ENCODE measurements at places on chromosomes 16 and 17.

DNA sequence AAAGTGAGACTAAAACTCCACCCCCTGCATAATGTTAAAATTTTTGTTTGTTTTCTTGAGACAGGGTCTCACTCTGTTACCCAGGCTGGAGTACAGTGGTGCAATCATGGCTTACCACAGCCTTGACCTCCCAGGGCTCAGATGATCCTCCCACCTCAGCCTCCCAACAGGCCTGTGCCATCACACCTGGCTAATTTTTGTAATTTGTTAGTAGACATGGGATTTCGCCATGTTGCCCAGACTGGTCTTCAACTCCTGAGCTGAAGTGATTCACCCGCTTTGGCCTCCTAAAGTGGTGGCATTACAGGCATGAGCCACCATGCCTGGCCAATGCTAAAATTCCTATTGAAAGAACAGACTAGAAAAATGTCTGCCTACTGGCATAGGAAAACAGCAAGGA is 103.8 kb downstream of the TRIM37 start:
- DNase-seq = no peak

- DNase-seq = no peak
Measured at GRCh38 chr16:30033270-30033669, 2.2 kb upstream of the TLCD3B start.

- DNase-seq = peak; percentile 55
Measured at GRCh38 chr17:44209786-44210341, 9.6 kb downstream of the UBTF start.

GRCh38 chr16:660459-661183 is 7.3 kb upstream of the RHOT2 start:
- peak; percentile 70 for DNase-seq

DNA sequence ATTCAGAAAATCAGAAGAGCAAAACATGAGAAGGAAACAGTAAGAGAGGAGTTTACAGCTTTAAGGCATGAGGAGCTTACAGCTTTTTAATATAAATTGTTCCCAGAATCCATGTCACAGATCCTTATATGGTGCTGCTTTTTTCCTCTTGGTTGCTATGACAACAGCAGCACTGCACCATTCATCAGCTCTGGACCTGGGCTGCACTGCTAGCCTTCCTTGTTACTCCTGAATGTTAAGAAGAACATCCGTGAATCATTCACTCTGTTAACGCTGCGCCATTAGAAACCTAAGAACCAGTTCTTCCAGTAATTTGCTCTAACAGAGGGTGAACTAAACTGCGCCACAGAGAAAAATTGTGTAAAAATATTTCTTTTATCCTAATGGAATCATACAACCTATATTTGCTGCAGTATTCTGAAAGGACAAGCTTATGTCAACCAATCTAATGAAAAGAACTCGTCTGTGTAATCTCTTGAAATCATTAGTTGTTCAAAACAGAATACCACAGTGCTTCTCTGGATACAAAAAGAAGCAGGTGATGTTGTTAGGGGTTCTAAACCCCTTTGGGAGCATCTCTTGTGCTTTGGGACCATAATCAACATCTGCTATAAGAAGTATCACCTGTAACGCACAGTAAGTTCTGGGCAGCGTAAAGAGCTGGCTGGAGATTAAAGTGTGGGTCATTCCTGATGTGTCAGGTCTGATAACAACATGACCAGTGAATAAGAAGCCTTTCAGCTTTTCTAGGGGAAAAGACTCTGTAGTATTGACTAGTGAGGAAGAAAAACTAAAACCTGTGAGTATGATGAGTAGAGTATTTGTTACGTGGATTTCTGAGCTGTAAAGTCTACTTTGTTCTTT is 151.2 kb downstream of the TANC2 start:
- DNase-seq = no peak

GRCh38 chr17:81345228-81346089 is 49.8 kb upstream of the BAHCC1 start:
- DNase-seq = peak; percentile 17

DNA sequence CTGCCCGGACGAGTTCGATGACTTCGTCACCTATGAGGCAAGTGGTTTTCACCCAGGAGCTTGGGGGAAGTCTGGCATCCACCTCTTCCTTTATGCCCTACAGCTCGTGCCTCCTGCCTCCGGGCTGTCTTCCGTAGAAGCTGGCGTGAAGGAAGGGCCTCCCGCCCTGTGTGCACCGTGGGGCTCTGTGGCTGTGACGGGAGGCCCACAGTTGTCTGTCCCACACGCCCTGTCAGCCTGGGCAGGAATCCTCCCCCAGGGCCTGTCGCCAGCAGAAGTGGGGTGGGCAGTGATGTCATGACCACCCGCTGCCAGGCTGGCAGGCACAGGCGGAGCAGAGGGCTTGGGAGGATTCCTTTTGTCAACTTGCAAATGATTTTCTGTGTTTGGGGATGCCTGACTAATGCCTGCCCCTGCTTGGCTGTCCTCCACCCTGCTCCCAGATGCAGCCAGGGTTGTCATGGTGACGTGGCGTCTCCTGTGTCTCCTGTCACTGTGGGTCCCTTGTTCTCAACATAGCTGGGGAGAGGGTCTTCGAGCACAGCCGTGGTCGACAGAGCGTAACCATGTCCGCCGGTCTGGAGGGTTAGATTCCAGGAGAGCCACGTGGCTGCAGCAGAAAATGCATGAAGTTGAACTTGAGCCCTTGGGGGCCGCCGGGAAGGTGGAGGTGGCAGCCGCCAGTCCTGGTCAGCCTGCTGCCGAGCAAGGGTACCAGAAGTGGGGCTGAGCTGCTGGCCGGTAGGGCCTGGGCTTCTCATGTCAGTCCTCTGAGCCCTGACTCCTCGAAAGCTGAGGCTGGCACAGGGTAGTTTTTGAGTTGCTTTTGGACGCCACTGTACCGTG is 46.1 kb downstream of the RAB11FIP3 start:
- no peak for DNase-seq

- DNase-seq = no peak
Measured at GRCh38 chr16:4135537-4135936, 19.3 kb upstream of the ADCY9 start.

- DNase-seq = no peak
Measured at GRCh38 chr17:17700251-17700969, 19.2 kb downstream of the RAI1 start.

GRCh38 chr16:85982563-85982939 is 83.6 kb downstream of the IRF8 start:
- DNase-seq = no peak

GRCh38 chr17:48565022-48565554 is 13.1 kb downstream of the HOXB4 start:
- DNase-seq = no peak

DNA sequence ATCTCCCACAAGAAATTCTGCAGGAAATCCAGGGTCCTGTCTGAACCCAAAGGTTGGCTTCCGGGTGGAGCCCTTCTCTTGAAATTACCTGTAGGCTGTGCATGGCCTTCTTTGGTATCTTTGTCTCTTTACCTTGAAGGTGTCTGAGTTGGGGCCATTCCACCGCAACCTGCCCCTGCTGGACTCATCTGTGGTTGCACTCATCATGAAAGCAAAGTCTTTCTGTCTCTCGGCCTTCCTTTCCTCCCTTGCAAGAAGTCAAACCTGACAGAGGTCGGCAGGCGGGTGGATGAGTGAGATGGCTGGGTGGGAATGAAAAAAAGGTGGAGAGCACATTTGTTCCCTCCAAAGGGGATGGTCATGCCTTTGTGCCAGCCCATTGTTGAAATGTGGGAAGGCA is 25.1 kb downstream of the SALL1 start:
- no peak for DNase-seq

DNA sequence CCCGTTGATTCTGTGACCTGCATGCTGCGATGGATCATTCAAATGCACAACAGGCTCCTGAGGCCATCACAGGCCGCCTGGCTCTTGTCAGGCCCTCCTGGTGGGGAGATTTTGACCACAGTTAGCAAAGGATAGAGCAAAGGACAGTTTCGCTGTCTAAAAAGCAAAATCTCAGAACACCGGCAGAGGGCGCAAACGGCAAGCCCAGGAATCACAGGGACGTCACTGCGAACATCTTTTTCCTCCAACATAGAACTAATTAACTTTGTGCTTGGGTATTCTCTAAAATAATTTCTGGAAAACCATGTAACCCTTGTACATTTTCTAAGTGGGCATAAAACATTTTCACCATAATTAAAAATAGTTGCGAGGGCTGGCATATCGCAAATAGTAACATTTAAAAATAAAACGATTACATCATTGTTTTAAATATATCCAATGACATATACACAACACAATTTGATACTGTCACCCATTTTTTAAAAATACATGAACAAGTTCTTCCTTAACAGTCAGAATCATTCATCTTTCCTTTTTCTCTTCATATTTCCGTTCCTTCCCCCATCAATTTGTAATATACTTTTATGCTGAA is 19.7 kb upstream of the SLC47A1 start:
- DNase-seq = peak; percentile 47

DNA sequence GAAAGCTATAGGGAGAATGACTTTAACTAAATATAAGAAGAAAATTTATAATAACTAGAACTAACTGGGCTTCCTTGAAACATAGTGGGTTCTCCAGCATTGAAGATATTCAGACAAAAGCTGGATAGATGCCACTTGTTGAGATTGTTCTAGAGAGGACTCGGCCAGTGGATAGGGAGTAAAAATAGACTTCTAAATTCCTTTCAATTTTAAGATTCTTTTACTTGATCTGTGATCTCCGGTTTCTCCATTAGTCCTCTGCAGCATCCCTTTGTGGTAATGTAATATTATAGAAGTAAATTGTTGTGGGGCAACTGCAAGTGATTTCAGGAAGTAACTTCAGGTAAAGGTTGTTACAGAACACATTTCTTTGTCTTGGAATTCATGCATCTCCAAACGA is 10.3 kb upstream of the RARA start:
- no peak for DNase-seq

- peak; percentile 15 for DNase-seq
Measured at GRCh38 chr17:36755586-36755985, 154.2 kb downstream of the MRM1 start.

DNA sequence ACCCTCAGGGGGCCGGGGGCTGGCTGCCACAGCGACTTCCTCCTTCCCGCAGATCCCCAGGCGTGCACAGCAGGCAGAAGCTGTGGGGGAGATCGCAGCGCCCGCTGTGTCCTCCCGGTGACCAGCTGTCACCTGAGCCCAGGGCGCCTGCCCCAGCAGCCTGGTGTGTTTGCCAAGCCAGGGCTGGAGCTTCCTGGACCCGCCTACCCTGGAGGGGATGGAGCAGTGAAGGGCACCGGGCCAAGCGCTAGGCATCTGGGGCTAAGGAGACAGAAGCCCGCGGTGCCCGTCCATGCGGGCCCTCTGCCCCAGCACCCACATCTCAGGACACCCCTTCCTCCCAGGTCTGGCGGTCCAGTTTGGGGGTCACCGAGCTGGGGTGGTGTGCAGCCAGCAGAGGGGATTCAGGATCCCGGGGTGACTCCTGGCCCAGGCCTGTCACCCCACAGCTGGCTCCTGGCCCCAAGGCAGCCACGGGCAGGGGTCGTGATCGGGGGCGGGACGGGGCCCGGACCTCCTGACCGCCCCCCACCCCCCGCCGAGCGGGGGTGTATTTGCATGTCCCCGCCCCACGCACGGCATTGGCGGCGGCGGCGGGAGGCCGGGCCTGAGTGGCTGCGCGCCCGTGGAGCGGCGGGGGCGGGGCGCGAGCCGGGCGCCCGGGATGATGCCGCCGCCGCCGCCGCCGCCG is at the start of gene RAB26:
TSS of gene RAB26 (plus strand) at position 645 of the 691 bp plus-strand sequence. CDS start 159 bp downstream, outside the sequence.
- peak; percentile 47 for DNase-seq

DNA sequence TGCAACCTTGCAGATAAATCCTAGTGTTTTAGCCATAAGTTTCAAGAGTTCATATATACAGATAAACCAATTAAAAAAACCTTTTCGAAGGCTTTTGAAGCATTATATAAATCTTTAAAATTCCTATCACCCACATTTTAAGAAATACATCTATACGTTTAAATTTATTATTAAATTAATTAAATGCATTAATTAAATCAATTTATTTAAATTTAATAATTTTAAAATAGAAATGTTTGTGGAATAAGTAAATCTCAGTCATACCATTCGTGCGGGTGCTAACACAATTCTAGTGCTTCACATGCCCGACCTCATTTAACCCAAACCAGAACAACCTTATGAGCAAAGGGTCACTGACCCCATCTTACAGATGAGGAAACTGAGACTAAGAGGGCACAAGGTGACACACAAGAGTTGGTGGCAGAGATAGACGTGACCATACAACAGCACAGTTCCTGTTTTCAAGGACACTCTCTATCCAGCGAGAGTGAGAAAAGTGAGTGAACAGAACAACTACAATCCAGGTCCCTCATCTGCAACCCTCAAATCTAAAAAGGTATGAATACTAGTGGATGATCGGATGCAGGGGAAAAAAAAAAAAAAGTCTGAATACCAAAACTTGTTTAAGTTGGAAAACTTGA is 1.4 kb downstream of the NSMCE1 start:
- DNase-seq = no peak

DNA sequence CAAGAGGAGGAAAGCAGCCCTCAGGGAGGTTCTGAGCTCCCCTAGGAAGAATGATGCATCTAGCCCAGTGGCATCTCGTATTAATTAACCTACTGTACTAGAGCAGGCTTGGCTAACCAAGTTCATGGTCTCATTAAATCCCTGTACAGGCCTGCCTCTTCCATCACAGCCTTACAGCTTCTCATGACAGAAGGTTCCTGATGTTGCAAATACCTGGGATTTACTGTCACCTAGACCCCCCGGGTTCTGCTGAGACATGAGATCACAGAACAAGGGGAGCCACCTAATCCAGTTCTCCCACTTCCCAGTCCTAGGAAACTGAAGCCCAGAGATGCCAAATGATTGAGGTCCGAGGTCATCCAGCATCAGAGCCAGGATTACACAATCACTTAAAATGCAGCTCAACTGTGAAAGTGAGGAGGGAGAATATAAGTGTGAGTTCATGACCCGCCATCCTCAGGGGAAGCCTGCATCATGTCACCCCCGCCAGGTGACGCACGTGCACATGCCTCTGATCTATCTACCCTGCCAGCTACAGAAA is 23.9 kb downstream of the ACLY start:
- no peak for DNase-seq

- no peak for DNase-seq
Measured at GRCh38 chr17:2218426-2218825, 85.2 kb downstream of the SMG6 start.

DNA sequence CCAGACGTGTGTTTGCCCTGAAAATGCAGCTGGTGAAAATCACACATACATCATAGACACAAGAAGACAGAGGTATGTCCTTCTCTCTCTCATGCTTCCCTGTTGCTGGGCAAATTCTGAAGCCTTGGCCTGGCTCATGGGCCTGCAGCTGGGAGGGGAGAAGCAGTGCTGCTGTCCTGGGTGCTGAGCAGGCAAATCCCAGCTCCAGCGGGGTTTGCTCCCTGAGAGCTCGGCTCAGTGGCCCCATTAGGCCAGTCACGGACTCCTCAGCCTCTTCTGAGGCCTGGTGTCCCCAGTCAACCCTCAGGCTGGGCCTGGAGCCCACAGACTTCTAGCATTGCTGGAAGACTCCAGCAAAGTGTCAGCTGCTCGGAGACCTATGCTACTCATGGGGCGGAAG is 11.7 kb downstream of the RHBDL3 start:
- DNase-seq = no peak

GRCh38 chr16:72945611-72946010 is 102.3 kb downstream of the ZFHX3 start:
- DNase-seq = no peak

GRCh38 chr17:7573324-7574080 is 5.9 kb upstream of the CD68 start:
- peak; percentile 90 for DNase-seq

- no peak for DNase-seq
Measured at GRCh38 chr16:26175944-26176343, 484.2 kb downstream of the HS3ST4 start.

- DNase-seq = no peak
Measured at GRCh38 chr17:1511290-1511689, 5.1 kb downstream of the INPP5K start.
